CD14-positive monocyte (primary cell): ENCODE measurements at places on chromosomes 16 and 17.

DNA sequence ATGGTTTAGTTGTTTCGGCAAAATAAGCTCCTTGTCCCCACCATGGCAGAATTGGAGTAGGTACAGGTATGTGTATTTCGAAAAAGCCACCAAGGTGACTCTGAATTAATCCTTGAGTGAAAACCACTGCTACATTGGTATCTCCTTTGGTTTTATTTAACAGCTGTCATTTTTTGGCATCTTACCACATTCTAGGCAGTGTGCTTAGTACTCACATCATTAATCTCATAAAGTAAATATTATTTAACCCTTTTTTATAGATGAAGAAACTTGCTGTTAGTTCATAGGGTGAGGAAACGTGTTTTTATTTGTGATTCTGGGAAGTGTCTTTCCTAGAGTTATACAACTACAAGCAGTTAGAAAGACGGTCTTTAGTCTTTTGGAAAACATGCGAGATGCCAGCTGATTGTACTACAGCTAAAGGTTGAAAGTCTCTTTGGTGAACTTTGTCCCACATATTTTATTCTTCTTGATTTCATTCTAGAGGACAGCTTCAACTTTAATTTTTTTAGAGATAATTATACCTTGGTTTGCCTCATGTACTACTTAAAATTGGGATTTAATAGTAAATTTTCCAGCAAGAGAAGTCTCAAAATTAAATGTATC is 6.5 kb downstream of the ATAD5 start:
- no peak for DNase-seq

DNA sequence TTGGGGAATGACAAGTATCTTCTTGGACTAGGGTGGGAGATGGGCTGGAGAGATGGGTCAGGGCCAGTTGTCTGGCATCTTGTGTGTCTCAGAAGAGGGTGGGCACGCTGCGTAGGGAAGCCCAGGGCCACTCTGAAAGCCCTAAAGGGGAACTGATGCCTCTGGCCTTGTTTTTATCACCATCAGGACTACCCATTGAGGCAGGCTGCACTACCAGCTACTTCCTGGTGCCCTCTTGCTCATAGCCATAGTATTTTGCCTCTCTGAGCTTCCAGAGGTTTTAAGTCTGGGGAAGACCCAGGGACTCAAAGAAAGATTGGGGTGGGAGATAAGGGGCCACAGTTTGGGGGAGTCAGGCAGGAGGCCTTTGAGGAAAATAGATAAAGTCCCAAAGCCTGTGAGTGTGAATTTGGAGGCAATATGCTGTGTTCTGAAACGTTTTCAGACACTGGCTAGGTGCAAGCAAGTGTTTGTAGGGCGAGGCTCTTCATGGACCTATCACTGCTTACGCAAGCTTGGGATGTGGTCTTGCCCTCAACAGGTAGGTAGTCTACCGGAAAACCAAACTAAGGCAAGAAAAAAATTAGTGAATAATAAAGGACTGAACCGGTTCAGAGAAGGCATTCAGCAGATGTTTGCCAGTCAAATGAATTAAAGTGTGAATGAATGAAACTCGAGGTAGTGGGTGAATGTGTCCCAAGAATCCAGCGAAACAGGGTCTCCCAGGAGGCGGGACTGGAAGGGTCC is 688 bp upstream of the ITGB3 start:
- DNase-seq: no peak

DNA sequence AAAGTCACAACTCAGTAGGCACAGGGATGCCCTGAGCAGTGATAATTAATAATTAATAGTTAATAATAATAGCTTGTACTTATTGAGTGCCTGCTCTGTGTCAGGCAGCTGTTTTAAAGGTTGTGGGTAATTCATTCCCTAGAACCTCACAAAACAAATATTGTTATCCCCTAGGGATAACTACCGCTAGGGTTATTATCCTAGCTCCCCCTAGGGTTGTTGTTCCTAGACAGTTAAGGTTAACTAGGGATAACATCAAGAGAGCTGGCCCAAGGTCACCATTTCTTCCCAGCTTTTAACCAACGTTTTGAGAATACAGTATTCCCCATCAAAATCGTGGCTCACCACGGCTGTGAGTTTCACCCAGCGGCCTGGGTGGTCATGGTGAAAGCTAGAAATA is 180.1 kb downstream of the PRKCB start:
- no peak for DNase-seq

- DNase-seq: peak; percentile 45
Measured at GRCh38 chr17:1486802-1487695, 5.4 kb downstream of the MYO1C start.

DNA sequence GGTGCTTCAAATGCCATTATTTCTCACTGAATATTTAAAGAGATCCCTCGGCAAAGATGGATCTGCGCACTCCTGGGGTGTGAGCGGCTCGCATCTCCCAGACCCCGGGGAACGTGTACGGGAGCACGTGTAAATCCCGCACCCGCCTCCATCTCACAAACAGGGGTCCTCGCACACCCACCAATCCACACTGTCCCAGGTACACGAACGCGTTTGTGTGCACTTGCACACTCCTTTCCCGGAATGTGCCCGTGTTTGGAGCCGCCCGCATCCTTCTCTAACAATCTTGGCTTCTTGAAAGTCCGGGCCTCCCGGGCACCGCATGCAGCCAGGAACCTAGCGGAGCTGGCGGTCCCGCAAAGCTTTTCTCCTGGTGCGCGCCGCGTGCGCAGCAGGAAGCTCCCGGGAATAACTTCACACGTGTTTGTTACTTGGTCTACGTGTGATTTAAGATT is 2.5 kb upstream of the SALL1 start:
- no peak for DNase-seq

DNA sequence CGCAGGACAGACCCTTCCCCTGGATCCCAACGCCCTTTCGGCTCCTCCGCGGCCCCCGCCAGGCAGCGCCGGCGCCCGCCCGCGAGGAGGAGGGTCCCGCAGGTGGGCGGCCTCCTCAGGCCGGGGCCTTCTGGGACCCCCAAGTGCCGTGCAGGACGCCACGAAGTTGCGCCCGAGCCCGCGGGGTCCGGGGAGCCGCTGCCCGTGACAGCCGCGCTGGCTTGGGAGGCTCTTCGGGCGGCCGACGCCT is 504 bp downstream of the ERN1 start:
- no peak for DNase-seq

DNA sequence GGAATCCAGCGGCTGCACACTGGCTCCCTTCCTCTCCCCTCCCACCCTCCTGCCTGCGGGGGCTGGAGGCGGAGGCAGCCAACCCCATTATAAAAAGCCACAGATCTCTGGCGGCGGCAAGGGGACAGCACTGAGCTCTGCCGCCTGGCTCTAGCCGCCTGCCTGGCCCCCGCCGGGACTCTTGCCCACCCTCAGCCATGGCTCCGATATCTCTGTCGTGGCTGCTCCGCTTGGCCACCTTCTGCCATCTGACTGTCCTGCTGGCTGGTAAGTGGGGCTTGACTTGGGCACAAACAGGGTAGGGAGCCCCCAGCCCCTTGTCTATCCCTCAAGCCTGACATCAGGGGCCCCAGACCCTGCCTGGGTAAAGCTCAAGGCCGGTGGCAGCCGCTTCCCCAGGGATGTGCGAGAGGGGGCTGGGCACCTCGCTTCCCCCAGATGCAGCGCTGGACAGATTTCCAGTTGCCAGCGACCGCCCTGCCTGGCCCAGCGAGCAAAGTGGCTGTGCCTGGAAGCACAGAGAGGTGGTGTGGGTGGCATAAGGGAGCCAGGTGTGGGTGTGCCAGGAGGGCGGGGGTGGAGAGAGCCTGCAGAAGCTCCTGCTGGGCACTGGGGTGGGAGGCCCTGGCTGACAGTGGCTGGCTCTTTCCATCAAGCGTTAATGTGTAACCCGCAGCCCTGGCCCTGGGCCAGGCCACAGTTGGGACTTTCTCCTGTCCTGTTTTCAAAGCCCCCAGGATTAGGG is at the start of gene CX3CL1:
TSS of gene CX3CL1 (plus strand) at position 119 of the 745 bp plus-strand sequence. CDS start at position 198, 79 bp downstream.
- no peak for DNase-seq

- DNase-seq: no peak
Measured at GRCh38 chr17:27247071-27247957, 46.6 kb upstream of the WSB1 start.

DNA sequence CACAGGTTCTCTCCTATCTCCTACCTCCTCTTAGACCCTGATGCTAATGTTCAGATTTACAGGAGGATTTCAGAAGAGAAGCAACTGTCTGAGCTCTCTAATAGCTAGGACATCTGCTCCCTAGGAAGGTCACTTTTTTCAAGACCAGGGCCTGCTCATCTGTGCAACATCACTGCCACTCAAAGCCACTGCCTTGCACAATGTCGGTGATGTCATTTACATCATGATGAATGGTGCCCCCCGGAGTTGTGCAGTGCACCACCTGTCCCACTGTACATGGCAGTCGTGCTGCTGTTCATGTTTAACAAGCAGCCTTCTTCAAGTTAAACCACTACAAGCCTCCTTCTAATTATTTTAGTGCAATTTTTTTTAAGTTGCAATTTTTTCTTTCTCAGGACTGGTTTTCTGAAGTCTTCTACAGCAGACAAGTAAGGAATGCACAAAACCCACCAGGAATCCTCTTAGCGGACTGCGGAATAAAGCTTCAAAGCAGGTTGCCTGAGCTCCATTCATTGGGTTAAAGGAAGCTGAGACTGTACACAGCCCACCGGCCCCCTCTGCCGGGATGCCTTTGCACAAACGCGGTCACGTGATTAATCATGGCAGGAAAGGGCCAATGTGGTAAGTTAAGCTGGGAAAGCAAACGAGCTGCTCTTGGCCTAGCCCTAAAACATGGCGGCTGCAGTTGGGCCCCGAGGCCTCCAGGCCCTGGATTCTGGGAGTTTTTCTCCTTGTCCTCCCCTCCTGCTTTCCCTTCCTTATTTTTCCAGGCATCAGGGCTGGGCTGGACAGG is 74.1 kb downstream of the MYH11 start:
- no peak for DNase-seq

DNA sequence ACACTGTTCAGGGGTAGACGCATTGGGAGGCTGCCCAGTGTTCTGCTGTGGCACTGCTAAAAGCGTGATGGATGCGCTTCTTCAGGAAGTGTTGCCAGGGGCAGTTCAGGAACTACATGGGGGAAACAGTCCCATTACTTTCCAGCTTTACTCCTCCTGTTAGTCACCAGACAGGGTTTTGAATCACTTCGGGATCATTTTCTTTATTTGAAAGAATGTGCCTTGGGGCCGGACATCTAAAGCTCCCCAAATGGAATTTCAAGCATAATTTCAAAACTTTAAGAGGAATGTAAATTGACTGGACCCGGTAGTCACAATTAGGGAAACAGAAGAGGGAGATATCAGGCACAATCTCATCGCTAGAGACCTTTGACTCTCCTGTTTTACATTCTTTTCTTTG is 1.3 kb upstream of the KRTAP2-1 start:
- DNase-seq: no peak
